ENCODE measurements at places on chromosomes 12 and 14. TPM values are rescaled to one million over a fixed set of nuclear protein-coding genes. Genes with fewer than 3 reads are reported as not detected.

DNA sequence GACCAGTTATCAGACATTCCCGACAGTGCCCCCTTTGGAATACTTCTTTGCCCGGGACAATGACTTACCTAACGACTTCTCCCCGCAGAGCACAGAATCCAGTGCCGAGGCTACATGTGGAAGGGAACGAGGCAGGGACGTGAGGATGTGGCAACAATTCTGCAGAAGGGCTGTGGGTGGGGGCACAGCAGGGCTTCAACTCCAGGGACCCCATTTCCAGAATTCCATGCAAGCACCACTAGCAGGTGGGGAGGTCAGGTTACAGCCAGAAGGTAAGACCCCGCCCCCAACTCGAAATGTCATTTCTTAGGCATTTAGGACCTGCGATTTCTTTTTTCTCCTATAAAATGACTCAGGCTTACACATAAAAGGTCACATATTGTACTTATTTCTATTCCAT lies 207.9 kb downstream of the TMEM132C start:
- H3K4me1 ChIP-seq = no peaks in the 10 kb centered on the region
- H3K4me3 ChIP-seq = no peak overlapping the region
- DNase-seq = no peak
- no peak overlapping the region for H3K27ac ChIP-seq
- H3K36me3 ChIP-seq = no peaks in the 10 kb centered on the region

DNA sequence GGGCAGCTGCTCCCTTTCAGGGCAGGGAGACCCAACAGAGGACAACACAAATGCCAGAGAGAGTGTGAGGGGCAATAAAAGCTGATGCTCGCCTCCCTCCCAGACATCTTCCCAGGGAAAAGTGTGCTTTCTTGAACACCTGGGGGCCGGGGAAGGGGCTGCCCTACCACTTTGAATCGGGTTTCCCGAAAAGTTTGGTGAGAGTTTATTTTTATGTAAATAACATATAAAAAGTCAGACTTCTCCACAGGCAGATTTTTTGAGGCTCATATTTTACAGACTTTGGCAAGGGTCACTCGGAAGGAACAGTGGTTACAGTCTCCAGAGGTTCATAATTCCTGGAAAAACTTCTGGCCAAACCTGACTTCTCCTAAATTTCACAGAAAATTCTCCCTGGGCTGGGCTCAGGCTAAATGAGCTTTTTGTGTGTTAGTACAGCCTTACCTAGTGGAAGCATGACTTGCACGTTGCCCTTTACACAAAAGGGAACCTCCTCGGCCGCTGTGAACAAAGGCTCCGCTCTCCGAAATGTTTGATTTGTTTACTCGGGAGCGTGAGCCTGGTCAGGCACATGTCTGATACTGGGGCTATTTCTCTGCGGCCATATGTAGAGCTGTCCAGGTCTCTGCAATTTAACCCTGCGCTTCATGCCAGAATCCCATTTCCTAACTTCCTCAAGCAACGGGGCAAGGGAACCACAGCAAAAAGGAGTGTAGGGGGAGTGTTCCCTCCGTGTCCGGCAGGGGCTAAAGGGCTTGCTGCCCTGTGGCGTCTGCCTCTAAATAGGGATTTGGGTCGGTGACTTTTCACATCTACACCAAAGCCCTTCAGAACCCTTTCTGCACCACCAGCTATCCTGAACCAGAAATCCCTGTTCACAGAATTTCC lies 3.4 kb downstream of the RTL1 start:
- H3K27ac ChIP-seq = peak overlapping the region; percentile 17
- no peak for DNase-seq
- peaks cover 40% of the 10 kb centered on the region for H3K4me1 ChIP-seq
- no peaks in the 10 kb centered on the region for H3K27me3 ChIP-seq

GRCh38 chr14:67424539-67424938 lies 12.6 kb upstream of the PLEK2 start:
- H3K27ac ChIP-seq = no peak overlapping the region
- H3K4me3 ChIP-seq = no peak overlapping the region
- H3K27me3 ChIP-seq = peaks cover 14% of the 10 kb centered on the region
- no peak for DNase-seq
- peaks cover 12% of the 10 kb centered on the region for H3K4me1 ChIP-seq

DNA sequence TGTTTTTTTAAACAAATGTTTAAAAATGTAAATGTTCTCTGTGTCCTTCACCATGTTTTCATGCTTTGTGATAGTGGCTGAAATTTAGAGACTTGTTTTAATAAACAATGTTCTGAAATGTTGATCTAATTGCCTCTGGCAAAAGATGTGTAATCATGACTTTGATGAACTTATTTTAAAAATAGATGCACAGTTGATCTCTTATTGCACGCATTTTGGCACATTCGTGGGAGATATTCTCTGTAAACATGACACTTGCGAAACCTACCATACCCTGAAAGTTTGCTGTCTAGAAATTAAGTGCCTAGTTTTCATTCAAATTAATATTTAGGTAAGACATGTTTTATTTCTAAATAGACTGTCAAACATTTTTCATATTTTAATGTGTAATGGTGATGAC lies 119.7 kb upstream of the DNM1L start:
- H3K4me1 ChIP-seq = peaks cover 22% of the 10 kb centered on the region
- DNase-seq = no peak
- H3K36me3 ChIP-seq = peaks cover 14% of the 10 kb centered on the region
- H3K27me3 ChIP-seq = no peaks in the 10 kb centered on the region

GPR84 gene
- not detected for total RNA-seq

Measured in Calu3 (cell line).